ENCODE measurements at places on chromosomes 6 and 20. TPM values are rescaled to one million over a fixed set of nuclear protein-coding genes. Genes with fewer than 3 reads are reported as not detected.

- DNase-seq: no peak
Measured at GRCh38 chr6:103277936-103278335, 1581.8 kb downstream of the HACE1 start.

Gene FOXS1
- not detected for total RNA-seq

DNA sequence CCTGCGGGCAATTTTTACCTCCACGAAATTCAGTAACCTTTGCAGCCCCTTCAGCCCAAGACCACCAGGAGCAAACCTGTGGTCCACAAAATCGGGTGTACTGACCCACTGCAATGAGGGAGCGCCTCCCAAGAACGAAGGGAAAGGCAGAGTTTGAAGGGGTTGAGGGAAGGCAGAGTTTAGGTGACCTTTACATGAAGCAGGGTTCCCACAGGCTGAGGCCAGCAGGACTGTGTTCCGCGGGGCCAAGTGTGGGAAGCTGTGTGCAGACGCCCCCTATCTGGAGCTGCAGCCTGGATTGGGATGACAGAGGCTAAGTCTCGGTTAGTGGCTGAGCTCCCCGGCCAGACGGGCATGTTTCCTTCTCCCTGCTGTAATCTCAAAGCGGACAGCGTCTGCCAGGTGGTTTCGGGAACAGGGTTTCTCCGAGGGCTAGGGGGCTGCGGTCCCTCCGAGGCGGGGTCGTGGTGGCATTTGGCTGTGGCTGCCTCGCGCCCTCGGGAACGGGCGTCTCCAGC is 826 bp upstream of the PYGB start:
- DNase-seq: no peak

- DNase-seq: no peak
Measured at GRCh38 chr6:21450628-21451027, 142.9 kb upstream of the SOX4 start.

GRCh38 chr6:38589367-38589720 is 50.4 kb downstream of the BTBD9 start:
- DNase-seq: no peak

Data from lower leg skin (tissue), 4 donors.